ENCODE measurements at places on chromosomes 6 and 20.

GRCh38 chr6:150176659-150177058 lies 33.8 kb downstream of the PPP1R14C start:
- no peak for DNase-seq

DNA sequence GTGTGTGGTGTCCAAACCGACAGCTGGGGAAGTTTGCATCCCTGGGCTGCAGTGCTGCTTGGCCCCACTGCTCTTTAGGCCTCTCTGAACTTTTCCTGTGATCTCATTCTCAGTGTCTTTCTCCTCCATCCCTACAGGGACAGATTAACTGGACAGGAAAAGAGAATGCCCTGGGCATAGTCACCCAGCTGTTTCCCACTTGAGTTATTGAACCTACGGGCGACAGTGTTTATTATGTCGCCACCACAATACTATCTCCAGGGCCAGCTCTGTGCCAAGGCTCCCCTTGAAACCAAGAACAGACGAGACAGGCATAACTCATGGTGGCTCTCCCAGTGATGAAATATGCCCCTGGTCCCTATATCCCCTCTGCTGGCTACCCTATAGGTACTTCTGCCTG lies 147.8 kb upstream of the EPHA7 start:
- no peak for DNase-seq

DNA sequence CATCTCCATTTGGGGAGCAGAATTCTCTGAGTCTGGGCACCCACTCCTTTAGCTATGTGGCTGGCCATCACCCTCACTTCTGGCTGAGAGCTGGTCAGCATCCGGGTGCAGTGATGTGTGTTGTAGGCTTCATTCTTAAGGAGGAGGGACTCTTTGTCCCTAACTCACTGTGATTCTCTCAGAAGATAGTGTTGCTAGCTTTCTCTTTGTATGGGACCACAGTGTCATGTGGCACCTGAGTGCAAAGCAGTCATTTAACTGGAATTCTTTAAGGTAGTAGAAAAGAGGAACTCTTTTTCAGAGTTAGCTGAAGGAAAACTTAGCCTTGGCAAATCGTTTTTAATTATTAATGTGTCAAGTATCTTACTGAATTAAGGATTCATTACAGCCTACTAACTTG lies 165.9 kb downstream of the JARID2 start:
- no peak for DNase-seq

DNA sequence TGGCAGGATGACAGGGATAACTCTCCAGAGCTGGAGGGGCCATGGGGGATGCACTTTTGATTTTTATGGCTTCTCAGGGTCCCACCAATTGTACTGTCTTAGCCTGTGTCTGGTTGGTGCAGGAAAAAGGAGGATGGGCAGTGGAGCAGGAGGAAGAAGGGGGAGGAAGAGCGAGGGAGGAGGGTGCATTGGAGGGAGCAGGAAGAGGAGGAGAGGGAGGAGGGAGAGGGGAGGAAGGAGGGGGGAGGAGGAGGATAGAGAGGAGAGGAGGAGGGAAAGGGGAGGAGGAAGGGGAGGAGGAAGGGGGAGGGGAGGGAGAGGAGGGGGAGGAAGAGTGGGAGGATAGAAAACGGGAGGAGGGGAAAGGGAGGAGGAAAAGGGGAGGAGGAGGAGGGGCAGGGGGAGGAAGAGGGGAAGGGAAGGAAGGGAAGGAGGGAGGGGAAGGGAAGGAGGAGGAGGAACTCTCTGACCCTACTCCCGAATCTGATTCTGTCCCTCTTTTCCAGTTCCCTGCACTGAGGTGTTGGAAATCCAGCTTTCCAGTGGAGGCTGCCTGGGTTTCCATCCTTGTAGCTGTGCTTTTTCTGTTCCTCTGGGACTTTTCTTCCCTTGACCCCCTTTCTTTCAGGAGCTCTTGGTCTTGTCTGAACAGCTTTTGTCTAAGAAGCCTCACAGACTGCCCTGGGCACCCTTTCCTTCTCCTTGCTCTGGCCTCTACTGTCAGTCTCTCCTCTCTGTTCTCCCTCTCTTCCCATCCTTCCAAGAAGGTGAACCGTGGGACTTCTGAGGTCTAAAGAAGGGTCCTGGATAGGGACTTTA lies 149.4 kb downstream of the DHX35 start:
- no peak for DNase-seq

Measured in left renal cortex interstitium (tissue), 4 donors.